T-helper 1 cell (primary cell): ENCODE measurements at places on chromosomes 1 and 21.
A peak's percentile ranks its signal among the peaks of the same experiment; 100 is the strongest.

DNA sequence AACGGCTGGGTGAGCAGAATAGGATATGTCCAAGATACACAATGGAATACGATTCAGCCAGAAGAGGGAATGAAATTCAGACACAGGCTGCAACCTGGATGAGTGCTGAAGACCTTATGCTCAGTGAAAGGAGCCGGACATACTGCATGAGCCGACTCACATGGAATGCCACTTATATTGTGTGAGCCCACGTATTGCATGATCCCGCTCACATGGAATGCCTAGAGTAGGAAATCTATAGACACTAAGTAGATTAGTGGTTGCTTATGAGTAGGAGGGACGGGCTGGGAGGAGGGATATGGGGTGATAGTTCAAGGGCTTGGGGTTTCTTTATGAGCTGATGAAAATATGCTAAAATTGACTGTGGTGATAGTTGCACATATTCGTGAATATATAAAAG lies 26.8 kb downstream of the TMPRSS2 start:
- no peak for DNase-seq

GRCh38 chr1:203760506-203760905 lies 4.5 kb upstream of the LAX1 start:
- no peak for DNase-seq

DNA sequence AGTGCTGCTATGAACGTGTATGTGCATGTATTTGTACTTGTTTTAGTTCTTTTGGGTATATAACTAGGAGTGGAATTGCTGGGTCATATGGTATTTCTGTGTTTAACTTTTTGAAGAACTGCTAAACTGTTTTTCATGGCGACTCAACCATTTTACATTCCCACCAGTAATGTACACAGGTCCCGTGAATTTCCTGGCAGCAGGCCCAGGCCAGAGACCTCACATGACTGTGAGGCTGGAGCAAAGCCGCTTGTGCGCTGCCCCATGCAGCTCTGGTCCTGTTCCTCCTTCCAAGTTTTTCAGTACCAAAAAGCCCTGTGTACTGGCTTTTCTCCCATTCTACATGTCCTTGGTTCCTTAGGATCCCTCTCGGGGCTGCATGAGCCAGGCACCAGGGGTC lies 29.6 kb downstream of the ACOT11 start:
- DNase-seq, result no peak

DNA sequence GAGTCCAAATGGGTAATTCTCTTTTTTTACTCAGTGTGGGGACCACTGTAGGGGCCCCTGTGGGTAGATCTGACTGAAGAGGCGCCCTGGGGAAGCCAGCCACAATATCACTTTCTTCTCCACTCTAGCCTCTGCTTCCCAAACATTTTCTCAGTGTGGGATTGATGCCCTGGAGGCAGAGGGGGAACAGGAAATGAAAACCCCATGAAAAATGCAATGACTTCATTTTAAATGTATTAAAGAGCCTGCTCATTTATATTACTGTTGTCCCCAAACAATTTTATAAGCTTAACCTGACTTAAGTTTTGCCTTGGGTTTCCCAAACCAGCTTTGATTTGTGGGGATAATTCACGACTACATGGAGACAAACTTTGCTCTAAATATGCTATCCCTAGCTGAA lies 181.9 kb downstream of the C1orf94 start:
- DNase-seq, result no peak

- DNase-seq, result no peak
Observed at GRCh38 chr1:47491341-47491753, 53.5 kb downstream of the FOXD2 start.

DNA sequence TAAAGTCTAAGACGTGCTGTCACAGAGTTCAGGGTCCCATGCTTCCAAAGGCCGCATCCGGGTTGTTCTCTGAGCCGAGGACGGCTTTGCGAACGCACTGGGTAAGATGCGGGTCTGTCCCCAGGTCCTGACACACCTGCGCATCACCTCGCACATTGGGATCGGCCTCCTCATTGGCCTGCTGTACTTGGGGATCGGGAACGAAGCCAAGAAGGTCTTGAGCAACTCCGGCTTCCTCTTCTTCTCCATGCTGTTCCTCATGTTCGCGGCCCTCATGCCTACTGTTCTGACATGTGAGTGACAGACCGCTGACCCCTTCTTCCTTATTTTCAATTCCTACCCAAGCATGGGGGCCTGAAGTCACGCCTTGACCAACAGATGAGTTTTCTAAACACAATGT lies 25.3 kb downstream of the TFF3 start:
- no peak for DNase-seq

- no peak for DNase-seq
Observed at GRCh38 chr1:240790856-240791255, 178.9 kb upstream of the GREM2 start.

- no peak for DNase-seq
Observed at GRCh38 chr1:248140846-248141245, 4.1 kb upstream of the OR2M5 start.

DNA sequence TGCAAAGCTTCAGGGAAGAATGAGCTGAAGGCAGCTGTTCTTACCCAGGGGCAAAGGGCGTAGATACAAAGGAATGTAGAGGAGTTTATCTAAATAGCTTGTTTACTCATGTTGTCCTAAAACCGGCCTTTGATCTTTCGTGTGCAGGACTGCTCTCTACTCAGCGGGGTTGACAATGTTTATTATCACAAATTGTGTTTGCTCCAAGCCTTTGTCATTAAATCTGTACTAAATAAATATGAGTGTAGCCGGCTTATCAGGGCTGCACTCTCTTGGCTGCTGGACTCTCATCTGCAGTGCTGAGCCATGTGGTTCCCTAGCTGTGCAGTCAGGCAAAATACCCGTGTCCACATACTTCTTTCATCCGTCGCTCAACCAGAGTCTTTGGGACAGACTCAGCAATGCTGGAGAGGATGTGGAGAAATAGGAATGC lies 199.0 kb downstream of the LBR start:
- no peak for DNase-seq

DNA sequence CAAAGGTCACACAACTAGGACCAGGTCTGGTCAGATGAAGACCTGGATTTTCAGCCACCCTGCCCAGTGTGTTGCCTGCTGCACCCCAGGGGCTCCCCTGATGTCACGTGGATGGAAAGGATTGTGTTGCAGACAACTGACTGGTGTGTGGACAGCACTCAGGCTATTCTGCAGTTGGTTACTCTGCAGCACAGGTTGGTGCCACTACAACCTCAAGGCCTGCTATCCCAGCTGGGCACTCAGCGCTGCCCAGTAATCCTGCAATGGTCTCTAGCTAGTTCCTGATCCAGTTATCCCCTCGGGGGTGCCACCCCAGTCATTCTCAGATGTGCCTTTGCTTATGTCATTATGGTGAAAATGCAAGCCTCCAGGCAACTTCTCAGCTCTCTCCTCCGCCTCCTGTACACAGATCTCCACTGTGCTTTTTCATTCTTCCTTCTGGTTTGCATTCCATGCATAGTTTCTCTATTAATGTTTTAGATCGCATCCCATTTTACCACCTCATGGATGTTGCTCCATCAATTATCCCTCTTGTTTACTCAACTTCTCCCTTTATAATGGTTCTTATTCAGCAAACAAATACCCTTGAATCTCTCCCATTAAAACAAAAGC lies 503.2 kb upstream of the CAMK1G start:
- DNase-seq, result no peak

DNA sequence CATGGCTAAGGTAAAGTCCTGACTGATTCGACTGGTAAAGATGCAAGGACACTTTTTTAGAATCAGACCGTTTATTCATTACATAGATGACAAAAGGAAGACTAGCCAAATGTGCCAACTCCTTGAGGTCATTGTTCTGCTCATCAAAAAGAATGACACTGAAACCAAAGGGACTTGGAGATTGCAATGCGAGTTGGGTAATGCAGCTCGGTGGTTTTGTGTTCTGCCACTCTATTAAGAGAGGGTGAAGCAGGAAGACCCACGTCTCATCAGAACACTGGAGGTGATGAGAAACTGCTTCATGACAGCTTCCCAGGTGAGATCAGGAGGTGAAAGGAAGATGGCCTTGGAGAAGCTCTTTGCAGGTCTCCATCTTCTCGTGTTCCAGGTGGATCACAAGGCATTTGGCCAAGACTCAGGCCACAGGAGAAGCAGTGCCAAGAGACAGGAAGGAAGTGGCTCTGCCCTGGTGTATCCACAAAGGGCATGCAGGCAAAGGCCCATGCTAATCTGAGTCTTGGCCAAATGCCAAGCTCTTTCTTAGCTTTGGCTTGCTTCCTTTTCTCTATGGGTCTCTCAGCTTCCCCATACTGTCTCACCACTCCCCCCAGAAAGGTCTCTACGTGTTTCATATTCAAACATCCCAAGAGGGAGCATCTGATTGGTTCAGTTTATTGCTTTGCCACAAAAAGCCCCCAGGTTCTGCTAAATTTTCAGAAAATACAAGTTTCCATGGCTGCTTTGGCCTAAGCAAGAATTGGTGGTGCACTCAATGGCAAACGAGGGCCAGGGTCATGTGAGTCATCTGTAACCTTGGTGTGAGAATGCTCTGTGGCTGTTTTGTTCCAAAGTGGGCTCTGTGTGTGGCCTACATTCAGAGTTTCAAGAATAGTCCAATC lies 5.7 kb upstream of the CCT8 start:
- DNase-seq, result peak; percentile 65

GRCh38 chr21:16169779-16170178 lies 440.0 kb downstream of the USP25 start:
- no peak for DNase-seq

DNA sequence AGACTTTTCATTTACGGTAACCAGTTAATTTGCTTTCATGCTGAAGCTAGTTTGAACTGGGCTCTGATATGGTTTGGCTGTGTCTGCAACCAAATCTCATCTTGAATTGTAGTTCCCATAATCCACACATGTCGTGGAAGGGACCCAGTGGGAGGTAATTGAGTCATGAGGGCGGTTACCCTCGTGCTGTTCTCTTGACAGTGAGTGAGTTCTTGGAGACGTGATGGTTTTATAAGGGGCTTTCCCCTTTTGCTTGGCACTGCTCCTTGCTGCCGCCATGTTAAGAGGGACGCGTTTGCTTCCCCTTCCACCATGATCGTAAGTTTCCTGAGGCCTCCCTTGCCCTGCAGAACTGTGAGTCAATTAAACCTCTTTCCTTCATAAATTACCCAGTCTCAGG lies 10.3 kb upstream of the FHAD1 start:
- no peak for DNase-seq

DNA sequence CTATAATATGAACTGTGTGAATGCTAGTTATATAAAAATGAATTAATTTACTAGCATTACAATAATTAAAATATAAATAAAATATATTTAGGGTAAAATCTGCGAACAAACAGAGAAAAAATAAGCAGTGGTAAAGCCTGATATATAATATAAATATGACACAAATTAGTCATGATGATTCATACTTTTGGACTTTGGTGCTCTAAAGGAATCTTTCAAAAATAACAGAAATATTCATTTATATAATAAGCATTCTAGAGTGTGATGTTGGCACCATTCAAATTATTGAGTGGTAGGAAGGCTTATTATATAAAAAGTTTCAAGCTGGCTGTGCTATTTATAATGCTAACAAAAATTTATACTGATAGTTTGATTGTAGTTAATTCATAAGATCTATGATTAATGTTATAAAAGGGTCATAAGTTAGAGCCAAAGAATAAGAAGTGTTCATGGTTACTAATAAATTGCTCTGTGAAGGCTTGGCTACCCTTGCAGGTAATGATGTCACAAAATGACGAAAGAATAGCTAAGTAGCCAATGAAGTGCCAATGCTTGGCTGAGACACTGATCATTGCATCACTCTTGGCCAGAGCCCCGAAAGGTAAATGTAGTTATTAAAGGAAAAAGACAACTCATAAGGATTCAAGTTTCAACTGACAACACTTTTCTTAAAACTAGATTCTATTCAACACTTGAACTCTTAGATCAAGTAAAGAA lies 108.7 kb downstream of the USH2A start:
- no peak for DNase-seq

DNA sequence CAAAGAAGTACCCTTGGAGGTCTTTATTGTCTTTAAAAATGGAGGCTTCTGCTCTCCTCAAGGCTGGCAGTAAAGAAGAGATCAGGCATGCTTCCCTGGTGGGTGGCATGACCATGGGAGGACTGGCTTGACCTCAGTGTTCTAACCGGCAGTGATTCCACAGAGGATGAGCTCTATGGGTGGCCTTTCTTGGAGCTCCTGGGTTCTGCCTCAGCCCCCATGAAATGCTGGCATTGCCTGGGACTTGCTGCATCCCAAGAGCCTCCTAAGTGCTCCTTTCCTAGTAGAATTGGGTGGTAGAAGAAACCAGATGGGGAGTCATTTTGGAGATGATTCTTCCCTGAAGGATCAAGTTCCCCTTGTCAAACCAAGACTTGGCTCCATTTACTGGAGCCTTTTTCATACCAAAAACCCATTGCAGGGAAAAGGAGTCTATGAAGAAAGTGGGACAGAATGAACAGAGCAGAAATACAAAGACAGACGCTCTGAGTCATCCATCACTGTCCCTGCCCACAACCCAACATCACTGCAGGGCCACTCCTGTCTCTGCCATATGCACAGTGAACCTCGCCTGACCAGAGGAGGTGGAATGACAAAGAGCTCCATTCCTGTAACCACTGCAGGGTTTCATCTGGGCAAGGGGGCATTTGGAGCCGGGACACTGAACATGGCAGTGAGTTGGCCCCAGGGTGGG lies 42.4 kb downstream of the RIMS3 start:
- no peak for DNase-seq

GRCh38 chr1:227124473-227124872 lies 184.4 kb downstream of the COQ8A start:
- DNase-seq, result no peak

- DNase-seq, result no peak
Observed at GRCh38 chr1:9120312-9120958, 8.5 kb downstream of the GPR157 start.

GRCh38 chr1:51648180-51649109 lies 31.6 kb downstream of the OSBPL9 start:
- DNase-seq, result no peak

GRCh38 chr1:77514921-77515776 lies 167.3 kb downstream of the ZZZ3 start:
- no peak for DNase-seq
